ENCODE measurements at places on chromosomes 11 and 22. TPM values are rescaled to one million over a fixed set of nuclear protein-coding genes. Genes with fewer than 3 reads are reported as not detected.

Gene FREY1
- 2.3 TPM for total RNA-seq

DNA sequence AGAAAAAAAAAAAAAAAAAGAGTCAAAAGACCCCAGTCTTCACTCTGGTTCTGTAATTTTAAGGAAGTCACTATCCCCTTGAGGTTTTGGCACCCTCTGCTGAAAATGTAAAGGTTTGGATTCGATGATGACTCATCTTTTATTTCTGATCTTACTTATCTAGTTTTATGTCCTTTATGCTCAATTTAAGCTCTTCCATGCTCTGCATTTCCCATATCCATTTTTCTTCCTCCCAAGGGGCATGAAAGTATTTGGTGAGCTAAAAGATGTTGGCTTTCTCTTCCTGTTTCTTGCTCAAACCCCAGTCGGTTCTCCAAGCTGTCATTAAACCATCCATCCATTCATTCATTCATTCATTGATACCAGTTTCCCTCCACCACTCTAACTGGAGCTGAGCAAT is 61.0 kb upstream of the CDON start:
- DNase-seq: no peak

GRCh38 chr11:103332409-103332808 is 223.2 kb downstream of the DYNC2H1 start:
- DNase-seq: no peak

DNA sequence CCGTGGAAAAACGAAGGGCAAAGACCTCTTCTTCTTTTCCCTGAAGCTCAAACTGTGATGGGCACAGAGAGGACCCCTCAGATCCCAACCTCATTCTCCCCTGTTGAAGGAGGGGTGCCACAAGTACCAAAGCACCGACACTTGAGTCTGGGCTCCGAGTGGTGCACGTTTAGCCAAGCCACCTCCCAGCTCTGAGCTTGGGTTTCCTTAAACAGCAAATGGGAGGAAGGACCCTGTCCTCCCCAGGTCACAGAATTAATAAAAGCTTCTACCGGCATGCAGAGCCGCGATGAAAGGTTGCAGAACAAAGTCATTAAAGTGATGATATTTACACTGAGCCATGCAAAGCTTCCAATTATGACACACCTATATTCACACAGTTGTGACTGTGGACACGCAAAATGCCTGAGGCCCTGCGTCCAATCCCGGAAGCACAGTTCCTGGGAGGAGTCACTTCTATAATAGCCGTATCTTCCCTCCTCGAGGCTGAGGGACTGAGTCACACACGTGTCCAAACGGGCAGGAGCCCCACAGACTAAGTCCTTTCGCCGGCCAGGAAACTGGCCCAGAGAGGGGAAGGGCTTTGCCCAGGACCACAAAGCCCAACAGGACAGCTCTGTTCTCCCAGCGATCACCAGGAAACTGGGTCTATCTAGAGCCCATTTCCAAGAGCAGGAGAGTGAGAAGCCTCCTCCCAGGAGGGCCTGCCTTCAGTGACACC is 922 bp upstream of the CSNK1E start:
- DNase-seq: no peak

- no peak for DNase-seq
Measured at GRCh38 chr11:78168539-78169477, 19.6 kb downstream of the KCTD21 start.

Gene UCP3
- 2.6 TPM for total RNA-seq

- DNase-seq: peak; percentile 59
Measured at GRCh38 chr22:46122511-46122971, 27.8 kb upstream of the PPARA start.

Gene TMEM191C
- 0.23 TPM for total RNA-seq

DNA sequence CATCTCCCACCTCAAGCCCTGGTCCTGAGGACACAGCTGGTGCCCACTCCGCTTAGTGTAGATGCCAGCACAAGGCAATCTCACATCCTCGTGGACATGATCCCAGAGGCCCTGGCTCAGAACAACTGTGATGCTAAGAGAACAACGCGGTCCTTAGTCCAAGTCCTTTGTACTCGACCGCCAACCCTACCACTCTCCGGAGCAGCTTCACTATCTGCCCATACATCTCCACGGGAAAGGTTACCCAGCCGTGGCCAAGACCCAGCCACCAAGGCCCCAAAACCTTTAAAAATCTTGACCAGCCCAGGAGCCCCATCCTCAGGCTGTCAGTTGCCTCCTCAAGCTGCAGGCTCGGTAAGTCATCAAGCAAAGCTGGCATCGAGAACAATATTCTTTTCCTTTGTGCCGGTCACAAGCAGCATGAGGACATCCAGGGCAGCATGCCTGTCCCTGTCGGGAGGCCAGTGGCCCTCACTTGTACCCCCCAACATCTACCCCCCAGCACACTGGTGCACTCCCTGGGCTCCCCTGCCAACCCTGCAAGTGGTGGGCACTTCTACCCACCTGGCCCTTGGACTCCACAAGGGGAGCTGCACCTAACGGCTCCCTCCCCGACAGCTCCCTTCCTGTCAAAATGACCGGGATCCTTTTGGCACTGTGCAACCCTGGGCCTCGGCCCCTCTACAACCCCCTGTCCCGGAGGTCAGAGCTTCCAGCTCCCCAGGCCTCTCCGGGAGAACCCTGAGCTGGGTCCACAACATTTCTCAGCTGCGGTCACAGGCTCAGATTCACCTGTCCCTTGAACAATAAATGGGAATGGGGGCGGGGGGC is 2.5 kb downstream of the OSBPL5 start:
- peak; percentile 2 for DNase-seq

DNA sequence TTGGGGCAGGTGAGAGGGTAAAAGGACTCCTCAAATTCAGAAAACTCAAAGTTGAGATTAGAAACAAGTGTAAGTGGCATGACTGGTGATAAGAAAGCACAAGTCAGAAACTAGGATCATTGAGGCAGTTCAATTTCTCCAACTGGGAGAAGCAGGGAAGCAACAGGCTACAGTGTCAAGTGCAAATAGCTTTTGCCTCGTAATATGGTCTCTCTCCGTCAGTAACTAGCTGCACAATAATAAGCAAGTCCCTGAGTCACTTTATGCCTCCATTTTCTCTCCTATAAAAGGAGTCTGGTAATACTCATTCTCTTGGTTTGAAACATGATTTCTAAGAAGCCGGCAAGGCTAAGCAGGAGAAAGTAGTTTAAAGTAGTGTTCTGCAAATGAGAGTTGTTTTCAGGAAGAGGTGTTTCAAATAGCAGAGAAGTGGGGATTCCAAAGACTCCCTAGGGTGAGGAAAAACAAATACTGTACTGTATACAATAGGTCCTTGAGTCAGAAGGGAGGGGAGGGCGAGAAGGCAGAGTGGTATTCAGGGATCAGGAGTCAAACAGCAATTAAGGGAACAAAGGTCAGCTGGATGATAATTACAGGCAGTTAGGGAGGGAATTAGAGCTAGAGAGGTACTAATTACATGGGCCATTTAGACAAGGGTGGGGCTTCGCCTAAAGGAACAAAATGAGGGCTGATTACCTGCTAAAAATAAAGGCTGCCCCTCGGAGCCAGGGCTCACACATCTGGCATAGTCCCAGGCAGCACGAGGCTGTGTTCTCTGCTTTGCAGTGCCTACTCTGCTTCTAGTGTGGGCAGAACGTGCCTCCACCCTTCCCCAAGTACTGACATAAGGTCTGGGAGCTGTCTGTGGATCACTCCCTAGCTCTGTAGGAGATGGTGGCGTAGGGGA is 96.0 kb upstream of the BDNF start:
- DNase-seq: no peak

DNA sequence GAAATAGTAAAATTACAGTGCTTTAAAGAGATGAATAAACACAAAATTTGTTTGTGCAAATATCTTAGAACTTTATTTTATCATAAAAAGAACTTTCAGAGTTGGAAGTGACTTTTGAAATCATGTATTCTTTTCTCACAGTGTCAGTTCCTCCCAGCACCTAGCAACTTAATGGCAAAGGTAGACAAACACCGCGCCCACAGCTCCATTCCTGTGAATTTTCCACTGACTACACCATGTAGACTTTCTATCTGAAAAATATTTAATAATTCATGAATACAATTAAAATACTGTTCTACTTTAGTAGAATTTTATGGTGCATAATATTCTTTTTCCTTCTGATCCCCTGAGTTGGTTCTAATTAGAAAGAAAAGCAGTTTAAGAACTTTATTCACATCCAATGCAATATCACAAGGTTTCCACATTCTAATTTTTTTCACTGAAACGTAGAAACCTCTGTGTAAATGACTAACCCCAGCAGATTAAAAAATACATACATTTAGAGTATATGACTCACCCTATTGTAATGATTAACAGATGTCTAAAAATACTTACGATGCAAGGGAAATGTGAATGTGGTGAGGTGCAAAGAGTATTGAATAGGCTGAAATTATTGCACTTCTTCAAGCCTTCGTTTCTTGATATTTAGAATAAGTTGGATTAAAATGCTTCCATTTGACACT is 218.2 kb upstream of the CCDC179 start:
- no peak for DNase-seq

DNA sequence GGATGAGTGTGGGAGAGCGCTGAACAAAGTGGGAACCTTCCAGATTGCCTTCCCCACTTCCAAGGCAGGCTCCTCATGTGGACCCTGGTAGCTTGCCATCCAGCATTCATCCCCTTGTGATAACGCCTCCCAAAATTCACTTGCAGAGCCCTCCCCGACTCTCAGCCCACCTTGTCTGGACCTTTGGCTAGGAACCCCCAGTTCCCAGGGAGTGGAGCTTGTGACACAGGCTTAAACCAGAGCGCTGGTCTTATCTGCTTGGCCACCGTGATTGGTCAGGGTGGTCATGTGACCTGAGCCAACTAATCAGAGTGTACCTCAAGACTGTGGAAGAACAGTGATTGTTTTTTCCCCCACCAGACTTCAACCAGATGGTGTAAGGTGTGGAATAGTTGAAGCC is 9.6 kb upstream of the SLC35C1 start:
- DNase-seq: no peak

DNA sequence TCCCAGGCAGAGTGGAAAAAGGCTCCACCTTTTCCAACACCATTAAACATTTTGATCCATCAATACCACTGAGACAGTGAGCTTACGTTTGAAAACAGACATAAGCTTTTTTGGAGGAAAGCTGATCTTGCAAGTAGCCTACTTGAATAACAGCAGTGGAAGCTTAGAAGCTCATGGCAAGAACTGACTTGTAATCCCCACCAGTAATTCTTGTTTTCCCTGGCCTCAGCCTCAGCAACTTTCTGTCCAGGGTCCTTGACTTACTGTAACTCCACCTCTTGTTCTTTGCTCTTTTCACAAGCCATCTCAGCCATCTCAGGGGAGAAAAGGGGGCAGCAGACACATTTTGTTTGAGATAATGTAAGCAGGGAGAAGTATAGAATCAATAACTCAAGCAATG is 12.3 kb upstream of the MPZL2 start:
- DNase-seq: no peak

DNA sequence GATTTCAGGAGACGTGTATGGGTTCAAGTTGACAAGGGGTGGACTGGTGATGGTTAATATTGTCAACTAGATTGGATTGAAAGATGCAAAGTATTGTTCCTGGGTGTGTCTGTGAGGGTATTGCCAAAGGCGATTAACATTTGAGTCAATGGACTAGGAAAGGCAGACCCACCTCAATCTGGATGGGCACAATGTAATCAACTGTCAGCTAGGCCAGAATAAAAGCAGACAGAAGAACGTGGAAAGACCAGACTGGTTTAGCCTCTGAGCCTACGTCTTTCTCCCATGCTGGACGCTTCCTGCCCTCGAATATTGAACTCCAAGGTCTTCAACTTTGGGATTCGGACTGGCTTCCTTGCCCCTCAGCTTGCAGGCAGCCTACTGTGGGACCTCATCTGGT is 1.7 kb upstream of the YPEL4 start:
- DNase-seq: no peak

DNA sequence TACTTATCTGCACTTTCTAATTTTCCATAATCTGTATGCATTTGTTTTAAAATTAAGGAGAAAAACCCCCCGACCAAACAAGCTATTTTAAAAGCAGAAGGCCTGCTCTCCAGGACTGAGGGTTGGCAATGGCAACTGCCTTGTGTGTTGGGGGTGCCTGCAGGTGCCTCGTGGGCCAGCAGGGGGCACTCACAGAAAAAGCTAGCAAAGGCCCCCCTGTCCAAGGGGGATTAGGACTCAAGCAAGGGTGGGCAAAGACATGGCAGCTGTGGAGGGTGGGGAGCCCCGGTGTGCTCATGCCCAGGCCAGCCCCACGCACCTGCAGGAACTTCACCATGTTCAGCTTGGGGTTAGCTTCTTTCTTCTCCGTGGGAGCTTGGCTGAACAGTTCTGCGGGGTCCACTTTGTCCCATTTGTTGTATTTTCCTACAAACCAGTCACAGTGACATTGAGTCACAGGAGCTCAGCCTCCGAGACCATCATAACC is 10.3 kb downstream of the TOP3B start:
- peak; percentile 43 for DNase-seq

DNA sequence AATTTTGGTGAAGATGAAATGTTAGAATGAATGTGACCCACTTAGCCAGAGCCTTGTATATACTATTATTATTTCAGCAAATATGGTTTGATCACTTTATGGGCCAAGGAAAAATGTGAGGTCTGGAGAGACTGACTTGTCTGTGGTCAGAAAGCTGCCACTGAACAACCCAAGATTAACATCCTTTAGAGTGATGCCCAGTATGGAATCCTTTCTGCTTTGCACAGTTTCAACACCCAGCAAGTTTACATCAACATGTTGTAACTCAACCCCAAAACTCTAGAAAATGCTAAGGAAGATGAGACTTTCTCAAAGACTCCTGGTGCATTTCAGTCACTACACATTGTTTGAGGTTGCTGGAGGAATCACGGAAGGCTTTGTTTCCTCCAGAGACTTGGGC is 107.7 kb downstream of the SNX19 start:
- no peak for DNase-seq

Gene FOLR2
- total RNA-seq: not detected

DNA sequence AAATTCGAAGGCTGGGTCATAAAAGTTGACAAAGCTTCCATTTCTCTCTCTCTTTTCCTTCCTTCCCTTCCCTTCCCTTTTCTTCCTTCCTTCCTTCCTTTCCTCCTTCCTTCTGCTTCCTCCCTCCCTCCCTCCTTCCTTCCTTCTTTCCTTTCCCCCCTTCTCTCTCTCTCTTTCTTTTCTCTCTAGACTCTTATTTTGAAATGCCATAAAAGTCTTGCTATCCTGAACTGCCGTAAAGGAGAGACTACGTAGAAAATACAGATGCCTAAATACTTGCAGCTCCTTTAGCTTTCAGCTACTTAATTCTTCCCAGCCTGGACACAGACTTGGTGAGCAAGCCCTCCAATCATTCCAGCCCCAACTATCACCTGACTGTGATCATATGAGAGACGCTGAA is 1644.4 kb downstream of the FAM181B start:
- DNase-seq: no peak

- DNase-seq: no peak
Measured at GRCh38 chr11:32487270-32487669, 51.9 kb upstream of the WT1 start.

DNA sequence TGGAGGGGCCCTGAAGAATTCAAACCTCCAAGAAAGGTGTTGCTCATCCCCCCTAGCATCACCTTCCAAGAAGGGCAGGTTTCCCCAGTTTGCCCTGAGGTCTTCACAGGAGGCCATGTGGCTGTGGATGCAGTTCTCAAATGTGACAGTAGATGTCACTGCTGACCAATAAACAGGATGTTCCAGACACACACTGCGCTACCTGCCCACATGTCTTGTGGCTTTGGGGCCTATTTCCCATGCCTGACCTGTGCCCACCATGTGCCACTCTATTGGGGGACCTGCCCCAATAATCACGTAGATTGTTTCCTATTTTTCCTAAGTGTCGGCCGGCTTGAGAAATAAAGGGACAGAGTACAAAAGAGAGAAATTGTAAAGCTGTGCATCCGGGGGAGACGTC is 4.5 kb downstream of the GSTT2 start:
- no peak for DNase-seq

Gene OR5AL1
- not detected for total RNA-seq

Data from activated T-cell treated with anti-CD3 and anti-CD28 coated beads, Interleukin-2, amount 50 U/mL, for 4 hours (primary cell).